Activated effector memory CD4-positive, alpha-beta T cell treated with Interleukin-2 at 50 U/mL for 16 hours (primary cell): ENCODE measurements at places on chromosomes 3 and 15.

DNA sequence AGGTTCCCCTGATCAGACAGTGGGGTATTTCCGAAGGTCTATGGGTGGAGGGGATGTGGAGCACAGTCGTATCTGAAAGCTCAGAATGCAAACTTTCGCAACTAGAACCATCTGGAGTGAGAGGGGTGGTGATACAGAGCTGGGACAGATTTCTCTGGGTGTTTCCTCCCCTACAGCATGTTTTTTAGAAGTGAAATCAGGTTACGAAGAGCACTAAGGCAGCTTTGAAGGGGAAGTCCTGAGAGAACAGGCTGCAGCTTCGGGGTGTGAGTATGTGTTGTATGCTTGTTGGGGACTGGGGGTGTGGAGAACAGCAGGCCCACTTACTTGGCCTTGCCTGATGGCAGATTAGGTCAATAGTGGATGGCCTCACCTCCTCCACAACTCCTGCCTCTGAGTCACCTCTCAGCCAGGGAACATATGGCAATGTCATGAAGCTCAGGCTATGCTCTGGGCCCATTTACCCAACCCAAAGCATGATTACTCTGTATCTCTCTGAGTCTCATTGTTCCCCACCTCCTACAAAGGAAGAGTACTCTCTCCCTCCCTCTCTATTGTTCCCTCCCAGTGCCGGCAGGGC is 107.2 kb upstream of the RASGRP1 start:
- no peak for DNase-seq

GRCh38 chr3:151232991-151233390 is 30.0 kb upstream of the GPR171 start:
- no peak for DNase-seq

GRCh38 chr3:9026320-9027045 is 63.2 kb upstream of the RAD18 start:
- no peak for DNase-seq

DNA sequence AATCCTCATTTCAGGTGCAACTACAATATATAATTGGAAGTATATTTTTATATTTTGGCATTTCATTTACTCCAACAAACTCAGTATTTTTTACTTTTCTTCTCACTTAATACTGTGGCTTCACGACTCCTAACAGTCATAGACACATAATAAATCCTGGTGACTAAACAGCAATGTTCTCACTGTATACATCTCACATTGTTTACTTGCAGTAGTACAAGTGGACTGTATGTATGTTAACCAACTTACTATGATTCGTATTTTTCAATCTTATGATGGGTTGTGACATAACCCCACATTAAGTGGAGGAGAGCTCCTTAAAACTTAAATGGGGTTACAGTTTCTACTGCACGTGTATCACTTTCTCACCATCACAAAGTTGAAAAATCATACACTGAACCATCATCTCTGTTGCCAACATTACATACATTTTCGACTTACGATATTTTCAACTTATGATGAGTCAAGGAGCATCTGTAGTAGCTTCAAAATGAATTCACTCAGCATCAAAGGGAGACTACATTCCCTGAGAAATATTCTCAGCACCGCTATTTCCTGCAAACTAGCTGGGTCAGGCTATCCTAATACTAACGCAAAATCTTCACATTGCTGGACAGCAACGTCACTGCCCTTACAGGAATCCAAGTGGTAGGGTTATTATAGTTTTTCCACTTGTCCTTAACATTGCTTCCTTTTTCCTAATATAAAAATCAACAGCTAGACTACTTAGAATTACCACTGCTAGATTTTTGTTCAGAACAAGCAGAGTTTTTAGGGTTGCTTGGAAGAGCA is 7.3 kb downstream of the ADAM10 start:
- DNase-seq: no peak

DNA sequence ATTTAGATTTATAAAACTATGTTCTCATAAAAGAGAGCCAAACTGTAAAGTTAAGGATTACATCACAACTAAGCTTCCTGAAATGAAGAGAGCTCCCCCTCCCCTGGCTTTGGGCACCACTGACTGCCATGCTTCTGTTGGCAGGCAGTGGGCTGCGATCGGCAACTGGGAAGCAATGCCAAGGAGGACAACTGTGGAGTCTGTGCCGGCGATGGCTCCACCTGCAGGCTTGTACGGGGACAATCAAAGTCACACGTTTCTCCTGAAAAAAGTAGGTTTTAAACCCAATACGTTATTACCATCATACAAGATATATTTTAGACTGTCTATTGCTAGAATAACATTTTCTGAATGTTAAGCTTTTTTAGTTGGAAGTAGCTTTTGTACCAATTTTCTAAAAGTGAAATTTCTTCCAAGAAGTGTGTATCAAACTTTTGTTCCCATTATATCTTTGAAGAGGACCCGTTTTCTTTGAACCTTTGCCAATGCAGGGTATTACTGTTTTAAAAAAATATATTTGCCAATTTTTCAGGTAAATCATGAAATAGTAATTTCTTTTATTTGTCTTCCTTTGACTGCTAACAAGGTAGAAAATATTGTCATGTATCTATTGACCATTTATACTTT is 184.1 kb downstream of the ADAMTSL3 start:
- no peak for DNase-seq
